Thoracic aorta (tissue), 2 donors: ENCODE measurements at places on chromosomes 7 and 10. TPM values are rescaled to one million over a fixed set of nuclear protein-coding genes. Genes with fewer than 3 reads are reported as not detected.

Gene PHKG1
- total RNA-seq = 10.9 TPM

Gene TUBAL3
- not detected for total RNA-seq

Gene GPR158
- not detected for total RNA-seq

DNA sequence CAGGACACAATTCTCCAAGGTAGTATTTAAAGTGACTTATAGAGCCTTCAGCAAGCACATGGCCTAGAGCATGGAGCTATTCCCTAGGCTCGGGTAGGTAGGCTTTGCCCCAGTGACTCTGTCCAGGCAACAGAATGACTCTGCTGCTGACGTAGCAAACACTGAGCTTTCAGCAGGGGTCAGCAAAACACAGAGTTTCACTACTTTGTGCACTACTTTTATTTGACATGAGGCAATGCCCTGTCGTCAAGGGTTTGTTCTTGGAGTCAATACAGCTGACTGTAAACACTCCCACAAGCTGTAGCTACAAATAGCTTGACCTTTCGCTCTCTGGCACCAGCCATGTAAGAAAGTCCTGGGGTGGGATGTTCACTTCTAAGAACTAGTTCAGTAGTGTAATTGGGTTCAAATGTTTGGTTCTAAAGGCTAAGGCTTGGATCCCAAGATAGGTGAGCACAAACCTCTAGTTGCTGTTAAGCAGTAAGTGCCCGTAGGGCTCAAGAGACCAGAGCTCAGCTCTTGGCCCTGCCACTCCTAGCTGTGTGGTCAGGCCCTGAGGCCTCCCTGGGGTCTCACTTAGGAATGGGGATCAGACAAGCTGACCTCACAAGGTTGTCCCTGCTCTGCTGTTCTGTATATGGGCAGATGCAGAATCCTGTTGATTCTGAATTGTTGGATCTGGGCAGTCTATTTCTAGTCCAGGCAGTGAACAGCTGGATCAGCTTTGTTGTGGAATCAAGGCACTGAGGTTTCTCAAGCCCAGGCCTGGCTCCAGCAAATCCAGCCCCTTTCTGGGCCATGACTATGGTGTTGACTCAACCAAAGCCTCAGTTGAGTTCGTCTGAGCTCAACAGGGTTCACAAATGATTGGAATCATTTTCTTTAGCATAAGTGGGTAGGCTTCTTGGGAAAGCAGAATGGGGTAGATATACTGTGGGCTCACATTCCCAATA is 10.7 kb downstream of the NODAL start:
- no peaks in the 10 kb centered on the region for H3K27me3 ChIP-seq
- H3K4me3 ChIP-seq = no peak overlapping the region
- H3K4me1 ChIP-seq = peaks cover 4% of the 10 kb centered on the region
- H3K27ac ChIP-seq = peak overlapping the region; percentile 59

- H3K4me1 ChIP-seq = peaks cover 19% of the 10 kb centered on the region
- peaks cover 9% of the 10 kb centered on the region for H3K36me3 ChIP-seq
- no peak overlapping the region for H3K4me3 ChIP-seq
- peak overlapping the region; percentile 87 for H3K27ac ChIP-seq
These were observed 121.2 kb downstream of the UBE2H start for GRCh38 chr7:129831424-129832058.

GRCh38 chr7:65966146-65966545 is 15.9 kb downstream of the GUSB start:
- no peak for DNase-seq
- no peaks in the 10 kb centered on the region for H3K27me3 ChIP-seq
- H3K4me1 ChIP-seq = no peaks in the 10 kb centered on the region
- no peak overlapping the region for H3K4me3 ChIP-seq
